D721Med (cell line): ENCODE measurements at places on chromosomes 5 and 9.
A peak's percentile ranks its signal among the peaks of the same experiment; 100 is the strongest.

- DNase-seq: no peak
These were observed 118.4 kb downstream of the PAPPA start for GRCh38 chr9:116271991-116272390.

GRCh38 chr5:20555034-20555433, 567.0 kb upstream of the CDH18 start:
- no peak for DNase-seq

GRCh38 chr5:36728697-36729543, 122.5 kb downstream of the SLC1A3 start:
- peak; percentile 36 for DNase-seq

DNA sequence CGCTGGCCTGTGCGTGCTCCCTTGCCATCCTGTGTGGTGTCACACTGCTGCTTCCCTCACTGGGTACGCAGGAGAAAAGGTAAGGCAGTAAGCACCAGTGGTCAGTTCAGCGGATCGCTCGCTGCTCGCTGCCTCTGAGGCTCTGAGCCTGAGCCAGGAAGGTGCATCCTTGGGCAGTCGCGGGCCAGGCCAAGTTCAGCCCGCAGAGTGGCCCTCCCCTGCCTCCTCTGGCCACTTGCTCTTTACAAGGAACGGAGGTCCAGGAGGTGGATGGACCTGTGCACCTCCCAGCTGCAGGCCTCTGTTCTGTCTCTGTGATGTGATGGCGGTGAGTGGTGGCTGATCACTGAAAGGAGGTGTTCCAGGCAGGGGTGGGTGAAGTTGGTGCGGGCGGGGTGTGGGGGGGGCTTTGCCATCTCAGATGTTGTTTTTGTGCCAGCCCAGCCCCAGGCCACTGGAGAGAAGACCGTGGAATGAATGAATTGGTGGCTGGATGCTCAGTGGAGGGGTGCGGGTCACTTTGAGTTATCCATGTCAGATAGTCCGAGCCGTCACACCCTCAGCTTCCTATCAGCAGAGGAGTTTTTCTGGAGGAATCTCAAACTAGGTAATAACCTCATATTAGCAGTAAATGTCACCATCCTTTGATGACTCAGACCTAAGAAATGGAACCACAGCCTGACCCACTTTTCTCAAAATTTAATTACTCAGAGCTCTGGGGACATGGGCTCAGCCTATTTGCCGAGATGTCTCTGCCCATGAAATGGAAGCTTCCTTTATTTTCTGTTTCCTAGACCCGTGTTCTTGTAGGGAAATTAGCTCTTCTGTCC, 7.3 kb downstream of the COL5A1 start:
- no peak for DNase-seq

DNA sequence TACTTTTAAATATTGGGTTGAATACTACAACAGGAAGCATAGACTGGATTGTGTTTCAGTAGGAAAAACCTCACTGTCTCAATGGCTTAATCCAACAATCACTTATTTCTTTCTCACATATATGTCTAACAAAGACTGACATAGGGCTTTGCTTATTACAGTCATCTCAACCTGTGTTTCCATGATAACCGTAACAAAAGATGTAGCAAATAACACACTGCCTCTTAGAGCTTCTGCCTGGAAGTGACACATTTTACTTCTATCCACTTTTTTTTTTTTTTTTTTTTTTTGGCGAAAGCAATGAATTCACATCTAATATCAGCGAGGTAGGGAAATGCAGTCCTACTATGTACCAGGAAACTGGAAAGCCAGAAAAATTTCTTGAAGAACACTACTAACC, 204.9 kb upstream of the CDKN2B start:
- no peak for DNase-seq

DNA sequence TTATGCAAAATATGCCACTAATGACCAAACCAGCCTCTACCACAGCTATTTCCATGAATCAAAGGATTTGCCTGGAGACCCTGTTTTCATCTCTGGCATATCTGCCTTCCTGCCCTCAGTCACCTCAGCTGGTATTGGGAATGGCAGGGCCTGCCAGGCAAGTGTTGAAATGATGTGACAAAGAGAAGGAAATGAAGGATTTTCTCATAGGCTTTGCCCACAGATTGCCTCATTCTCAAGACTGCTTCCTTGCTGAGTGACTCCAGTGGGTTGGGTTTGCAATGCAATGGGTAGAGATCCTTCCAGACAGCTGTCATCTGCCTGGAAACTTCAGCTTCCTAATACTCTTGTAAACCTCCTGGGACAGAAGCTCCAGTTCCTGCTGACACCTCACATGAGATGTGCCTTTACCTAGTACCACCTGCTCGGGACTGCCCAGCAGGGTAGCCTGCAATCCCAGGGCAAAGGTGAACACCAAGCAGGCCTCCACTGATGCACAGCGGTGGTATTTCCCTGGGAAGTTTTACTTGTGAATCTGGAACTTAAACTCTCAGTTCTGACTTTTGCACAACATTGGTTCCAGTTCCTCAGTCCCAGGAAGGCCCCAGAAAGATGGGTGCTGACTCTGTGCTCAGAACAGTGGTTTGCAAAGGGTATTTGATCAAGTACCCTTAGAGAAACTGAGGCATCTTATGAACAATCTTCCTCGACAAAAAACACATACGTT, 64.8 kb upstream of the SLC1A1 start:
- DNase-seq: no peak

DNA sequence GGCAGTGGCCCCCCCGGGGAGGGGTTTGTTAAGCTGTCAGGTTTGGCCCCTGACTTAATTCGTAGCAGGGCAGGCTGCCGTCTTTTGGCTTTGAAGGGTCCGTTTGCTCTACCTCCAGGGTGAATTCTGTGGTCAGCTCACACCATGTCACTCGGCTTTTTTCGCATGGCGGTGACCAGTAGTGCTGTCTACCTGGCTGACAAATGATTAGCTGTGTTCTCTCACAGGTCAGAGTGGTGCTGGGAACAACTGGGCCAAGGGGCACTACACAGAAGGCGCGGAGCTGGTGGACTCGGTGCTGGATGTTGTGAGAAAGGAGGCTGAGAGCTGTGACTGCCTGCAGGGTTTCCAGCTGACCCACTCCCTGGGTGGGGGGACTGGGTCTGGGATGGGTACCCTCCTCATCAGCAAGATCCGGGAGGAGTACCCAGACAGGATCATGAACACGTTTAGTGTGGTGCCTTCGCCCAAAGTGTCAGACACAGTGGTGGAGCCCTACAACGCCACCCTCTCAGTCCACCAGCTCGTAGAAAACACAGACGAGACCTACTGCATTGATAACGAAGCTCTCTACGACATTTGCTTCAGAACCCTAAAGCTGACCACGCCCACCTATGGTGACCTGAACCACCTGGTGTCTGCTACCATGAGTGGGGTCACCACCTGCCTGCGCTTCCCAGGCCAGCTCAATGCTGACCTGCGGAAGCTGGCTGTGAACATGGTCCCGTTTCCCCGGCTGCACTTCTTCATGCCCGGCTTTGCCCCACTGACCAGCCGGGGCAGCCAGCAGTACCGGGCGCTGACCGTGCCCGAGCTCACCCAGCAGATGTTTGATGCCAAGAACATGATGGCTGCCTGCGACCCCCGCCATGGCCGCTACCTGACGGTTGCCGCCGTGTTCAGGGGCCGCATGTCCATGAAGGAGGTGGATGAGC, 1.4 kb downstream of the TUBB4B start:
- DNase-seq: no peak

GRCh38 chr5:10556289-10556807, 7.5 kb upstream of the ANKRD33B start:
- no peak for DNase-seq

DNA sequence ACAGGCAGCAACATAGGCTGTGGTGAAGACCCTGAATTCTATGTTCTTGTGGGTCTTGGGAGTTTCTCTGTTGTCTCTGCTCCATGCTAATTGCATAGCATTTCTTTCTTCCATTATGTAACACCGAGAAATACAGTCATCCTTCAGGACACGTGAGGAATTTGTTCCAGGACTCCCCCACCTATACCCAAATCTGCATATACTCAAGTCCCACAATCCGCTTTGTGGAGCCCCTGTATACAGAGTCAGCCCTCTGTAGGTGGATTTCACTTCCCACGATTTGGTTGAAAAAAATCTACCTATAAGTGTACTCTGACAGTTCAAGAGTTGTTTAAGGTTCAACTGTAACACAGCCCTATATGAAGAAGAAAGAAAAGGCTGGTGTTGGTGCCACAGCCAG, 22.1 kb downstream of the ANKRD33B start:
- DNase-seq: no peak

DNA sequence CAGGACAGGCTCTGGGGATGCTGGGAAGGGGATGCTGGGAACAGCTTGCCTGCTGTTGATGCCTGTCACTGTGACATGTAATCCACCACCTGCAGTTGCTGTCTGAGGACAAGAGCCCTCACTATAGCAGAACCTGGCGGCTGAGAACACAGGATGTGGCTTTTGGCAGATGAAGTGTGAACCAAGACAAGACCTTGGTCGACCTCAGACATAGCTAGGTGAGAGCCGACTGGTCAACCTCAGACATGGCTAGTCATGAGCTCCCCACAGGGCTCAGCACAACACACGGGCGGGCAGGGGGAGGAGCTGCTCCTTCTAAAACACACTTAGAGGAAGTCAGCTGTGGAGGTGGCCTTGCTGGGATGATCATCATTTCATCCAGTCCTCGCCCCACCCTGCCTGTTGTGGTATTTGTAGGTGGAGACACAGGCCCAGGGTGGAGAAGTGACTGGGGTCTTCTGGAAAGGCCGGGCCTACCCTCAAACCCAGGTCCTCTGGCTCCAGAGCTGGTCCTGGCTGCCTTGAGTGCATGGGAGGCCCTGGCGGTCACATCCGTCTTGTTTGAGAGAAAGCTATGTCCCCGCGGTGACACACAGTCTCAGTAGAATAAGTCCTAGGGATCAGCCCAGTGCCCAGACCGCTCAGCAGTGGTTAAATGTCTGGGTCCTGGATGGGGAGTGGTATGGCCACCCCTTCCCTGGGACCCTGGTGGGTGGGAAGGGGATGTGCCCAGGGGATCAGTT, 6.1 kb downstream of the SUSD3 start:
- DNase-seq: no peak

DNA sequence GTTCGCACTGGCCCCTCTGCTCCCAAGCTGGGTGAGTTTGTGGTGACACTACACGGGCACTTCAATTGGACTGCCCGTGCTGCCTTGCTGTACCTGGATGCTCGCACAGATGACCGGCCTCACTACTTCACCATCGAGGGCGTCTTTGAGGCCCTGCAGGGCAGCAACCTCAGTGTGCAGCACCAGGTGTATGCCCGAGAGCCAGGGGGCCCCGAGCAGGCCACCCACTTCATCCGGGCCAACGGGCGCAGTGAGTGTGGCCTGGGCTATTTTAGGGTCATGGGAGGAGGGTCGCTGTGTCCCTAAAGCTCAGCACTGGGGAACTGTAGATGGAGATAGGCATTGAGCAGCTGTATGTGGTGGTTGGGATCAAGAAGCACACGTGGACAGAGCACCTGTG, 1.4 kb downstream of the NPR2 start:
- DNase-seq: no peak

- DNase-seq: no peak
These were observed 403.1 kb downstream of the TLE4 start for GRCh38 chr9:79974806-79975422.

GRCh38 chr9:27943501-27943900, 370.2 kb upstream of the C9orf72 start:
- DNase-seq: no peak

DNA sequence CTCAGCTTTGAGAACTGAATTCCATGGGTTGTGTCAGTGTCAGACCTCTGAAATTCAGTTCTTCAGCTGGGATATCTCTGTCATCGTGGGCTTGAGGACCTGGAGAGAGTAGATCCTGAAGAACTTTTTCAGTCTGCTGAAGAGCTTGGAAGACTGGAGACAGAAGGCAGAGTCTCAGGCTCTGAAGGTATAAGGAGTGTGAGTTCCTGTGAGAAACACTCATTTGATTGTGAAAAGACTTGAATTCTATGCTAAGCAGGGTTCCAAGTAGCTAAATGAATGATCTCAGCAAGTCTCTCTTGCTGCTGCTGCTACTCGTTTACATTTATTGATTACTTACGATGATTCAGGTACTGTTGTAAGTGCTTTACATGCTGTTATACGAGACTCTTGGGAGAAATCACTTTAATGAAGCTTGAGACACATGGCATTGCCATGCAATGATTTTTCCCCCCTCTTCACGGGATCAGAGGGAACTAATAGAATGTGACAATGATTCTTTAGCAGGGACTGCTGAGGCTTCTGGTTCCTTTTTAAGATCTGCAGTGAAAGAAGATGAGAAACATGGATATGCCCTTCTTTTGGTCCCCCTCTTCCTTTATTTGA, 63.8 kb downstream of the PTTG1 start:
- no peak for DNase-seq

DNA sequence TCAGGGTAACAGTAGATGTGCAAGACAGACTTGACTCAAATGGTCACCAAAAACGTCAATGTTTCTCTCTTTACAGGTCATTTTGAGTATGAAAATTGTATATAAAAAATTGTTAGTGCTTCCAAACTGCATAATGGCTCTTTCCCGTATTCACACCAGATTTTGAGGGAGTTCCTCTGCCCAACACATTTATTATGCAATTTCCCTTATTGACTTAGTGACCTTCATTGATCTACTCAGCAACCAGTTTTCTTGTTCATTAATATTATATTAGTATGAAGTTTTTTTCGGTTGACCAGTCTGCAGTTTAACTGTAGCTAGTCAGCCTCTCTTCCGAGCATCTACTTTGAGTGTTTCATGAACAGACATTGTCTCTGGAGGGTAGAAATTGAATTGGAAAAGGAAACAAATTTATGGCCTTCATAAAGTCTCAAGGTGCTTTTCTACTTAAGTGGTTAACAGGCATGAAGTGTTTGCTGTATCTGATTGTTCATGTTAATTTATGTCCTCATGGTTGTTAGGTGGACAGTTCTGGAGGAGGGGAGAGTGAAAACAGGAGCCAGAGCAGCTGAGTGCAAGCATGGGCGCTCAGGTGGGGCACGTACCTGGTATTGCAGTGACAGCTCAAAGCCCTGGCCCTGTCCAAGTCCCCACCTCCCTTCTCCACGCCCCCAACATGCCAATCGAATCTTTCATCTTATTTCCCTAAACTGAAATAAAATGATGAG, 240.2 kb downstream of the RFK start:
- DNase-seq: no peak

DNA sequence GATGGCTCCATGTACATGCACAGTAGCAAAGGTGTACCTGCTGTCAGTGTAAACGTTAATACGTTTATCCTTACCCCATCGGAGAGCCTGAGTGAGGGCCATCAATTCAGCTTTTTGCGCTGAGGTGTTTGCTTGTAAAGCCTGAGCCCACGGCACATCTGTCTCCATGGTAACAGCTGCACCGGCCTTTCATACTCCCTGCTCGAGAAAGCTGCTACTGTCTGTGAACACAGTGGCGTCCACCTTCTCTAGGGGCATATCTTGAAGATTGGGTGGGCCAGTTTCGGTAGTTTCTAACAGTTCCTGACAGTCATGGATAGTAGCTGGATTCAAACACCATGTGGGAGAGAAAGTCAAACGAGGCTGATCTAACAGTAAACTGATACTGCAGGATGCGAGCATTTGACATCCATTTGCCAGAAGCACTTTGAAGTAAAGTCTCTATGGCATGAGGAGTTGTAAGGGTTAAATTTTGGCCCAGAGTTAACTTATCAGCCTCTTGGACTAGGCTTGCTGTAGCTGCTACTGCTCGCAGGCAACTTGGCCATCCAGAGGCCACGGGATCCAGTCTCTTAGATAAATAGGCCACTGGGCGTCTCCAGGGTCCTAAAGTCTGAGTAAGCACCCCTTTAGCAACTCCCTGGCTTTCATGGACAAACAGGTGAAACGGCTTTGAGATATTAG, 21.0 kb upstream of the RHOBTB3 start:
- no peak for DNase-seq
